ENCODE measurements at places on chromosomes 1 and 21.

DNA sequence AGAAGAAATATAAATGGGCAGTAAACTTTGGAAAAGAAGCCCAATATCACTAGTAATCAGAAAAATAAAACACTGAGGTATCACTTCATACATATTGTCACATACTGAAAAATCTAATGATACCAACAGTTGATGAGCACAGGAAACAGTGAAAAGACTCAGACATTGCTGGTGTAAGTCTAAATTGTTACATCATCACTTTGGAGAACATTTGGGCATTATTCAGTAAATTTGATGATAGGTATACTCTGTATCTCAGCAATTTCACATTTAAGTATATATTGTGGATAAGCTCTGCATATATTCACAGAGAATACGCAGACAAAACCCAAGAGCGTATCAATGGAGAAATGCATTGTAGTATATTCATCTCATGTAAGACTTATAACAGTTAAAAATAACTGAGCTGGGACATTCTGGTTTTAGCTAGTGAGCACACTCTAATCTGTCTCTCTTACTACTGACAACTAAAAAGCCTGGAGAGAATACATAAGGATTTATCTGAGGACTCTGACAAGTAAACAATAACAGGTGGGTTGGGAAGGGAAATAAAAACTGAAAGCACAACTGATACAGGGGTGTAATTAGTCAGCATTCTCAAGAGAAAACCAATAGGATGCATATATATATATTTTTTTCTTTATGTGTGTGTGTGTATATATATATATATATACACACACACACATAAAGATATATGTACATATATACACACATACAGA lies 212.7 kb upstream of the JUN start:
- DNase-seq: no peak

- no peak for DNase-seq
These were observed 128.2 kb downstream of the LBR start for GRCh38 chr1:225299624-225300023.

- no peak for DNase-seq
These were observed 222.6 kb downstream of the CAMTA1 start for GRCh38 chr1:7007902-7008301.

DNA sequence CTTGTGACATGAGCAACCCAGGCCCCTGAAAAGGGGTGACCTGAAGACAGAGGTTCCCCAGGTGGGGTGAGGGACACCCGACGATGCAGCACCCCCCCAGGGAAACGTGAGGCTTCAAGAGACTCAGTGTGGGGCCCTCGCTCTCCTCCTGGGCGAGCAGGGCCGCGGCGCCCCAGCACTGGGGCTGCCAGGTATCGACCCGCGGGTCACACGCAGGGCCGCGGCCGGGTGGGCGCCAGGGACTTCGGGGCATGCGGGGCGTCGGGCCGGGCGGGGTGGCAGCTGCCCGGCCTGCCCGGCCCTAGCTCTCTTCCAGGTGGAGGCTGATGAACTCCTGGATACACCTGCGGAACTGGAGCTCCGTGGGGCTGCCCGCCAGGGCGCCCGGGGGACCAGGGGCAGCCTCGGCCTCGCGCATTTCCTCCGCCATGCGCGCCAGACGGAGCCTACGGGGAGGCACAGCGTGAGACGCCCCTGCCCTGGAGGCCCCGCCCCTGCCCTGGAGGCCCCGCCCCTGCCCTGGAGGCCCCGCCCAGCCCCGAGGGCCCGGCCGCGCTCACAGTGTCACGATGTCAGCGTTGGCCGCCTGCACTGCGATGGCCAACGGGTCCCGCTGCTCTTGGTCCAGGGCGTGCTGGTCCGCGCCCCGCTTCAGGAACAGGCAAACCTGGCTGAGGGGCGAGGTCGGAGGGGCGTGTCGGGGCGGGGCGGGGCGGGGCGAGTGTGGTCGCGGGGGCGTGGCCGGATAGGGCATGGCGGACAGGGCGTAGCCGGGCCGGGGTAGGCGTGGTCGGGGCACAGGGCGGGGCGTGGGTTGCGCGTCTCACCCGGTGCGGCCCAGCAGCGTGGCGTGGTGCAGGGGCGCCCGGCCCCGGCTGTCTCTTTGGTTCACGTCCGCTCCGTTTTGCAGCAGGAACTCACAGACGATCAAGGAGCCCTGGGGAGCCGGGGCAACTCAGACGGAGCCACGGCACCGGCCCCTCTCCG lies 13.3 kb downstream of the SCNN1D start:
- DNase-seq: no peak

GRCh38 chr21:29613877-29614276 lies 315.2 kb downstream of the BACH1 start:
- DNase-seq: no peak

DNA sequence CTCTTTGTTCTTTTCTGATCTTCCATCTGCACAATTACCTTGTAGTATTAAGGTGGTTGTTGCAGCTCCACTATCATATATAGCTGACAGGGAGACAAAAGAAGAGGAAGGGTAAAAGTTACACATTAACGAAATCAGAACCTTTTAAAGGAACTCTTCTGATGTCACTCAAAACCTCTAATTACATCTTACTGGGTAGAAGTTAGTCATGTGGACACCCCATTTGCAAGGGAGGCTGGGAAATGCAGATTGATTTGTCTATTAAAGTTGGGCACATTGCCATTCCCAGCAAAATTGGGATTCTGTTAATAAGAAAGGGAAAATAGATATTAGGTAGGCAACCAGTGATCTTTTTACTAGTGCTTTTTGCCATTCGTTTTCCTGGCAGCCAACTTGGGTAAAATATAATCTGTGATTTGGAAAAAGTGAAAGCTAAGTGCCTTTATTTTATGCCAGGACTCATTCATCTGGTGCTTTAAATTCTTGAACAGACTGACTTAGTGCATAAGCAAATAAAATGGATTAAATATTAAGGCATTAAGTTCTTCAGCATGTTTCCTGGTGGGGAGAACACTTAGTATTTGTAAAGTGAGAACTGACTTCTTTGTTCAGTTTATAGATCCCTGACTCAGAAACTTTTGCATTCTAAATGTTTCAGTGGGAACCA lies 71.3 kb downstream of the DNM3 start:
- no peak for DNase-seq

GRCh38 chr1:87685311-87686135 lies 356.8 kb downstream of the LMO4 start:
- DNase-seq: no peak

- DNase-seq: no peak
These were observed 79.4 kb downstream of the S1PR1 start for GRCh38 chr1:101316256-101316655.

DNA sequence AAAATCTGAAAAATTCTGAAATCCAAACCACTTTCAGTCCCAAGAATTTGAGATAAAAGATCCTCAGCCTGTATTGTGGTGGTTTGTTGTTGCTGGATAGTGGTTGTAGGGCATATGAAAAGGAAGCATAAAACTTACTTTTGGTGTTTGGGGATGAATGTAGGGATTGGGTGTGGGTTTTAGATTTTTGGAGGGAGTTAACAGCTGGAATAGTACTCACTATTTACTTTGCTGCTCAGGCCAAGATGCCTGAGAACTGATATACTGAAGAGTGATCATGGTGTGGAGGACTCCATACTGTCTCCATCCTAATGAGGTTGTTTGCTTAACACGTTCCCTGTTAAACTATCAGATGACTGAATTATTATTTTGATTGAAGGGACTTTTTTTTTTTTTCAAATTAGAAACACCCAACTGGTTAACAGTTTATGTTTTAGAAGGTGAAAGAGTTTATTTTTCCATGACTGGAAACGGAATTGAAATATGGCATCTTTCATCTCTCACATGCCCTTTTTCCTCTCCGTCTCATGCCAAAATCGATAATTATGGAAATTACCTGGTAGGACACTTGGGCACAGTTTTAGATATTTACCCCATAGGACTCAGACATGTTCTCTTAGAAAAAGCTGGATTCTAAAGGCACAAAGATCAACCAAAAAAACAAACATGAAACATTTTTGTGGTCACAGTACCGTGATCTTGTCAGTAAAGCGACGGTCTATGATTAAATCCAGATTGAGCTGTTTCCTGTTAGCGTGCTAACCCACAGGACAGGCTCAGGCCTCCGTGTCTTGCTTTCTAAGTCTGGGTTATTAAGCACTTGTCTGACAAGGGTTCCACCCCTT lies 37.3 kb downstream of the RGL1 start:
- DNase-seq: peak; percentile 75

DNA sequence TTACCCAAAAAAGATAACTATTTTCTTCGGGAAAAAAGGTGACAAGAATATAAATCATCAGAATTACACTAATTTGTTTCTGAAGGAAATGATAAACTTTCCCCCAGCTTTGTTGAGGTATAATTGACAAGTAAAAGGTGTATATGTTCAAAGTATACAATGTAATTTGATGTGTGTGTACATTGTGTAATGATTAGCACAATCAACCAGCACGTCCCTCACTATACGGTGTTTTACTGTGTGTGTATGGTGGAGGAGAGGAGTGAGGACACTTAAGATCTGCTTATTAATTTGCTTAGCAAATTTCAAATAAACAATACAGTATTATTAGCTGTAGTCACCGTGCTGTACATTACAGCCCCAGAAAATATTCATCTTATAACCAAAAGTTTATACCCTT lies 77.7 kb downstream of the CAMTA1 start:
- no peak for DNase-seq

GRCh38 chr1:61494000-61494399 lies 230.9 kb downstream of the TM2D1 start:
- DNase-seq: no peak

DNA sequence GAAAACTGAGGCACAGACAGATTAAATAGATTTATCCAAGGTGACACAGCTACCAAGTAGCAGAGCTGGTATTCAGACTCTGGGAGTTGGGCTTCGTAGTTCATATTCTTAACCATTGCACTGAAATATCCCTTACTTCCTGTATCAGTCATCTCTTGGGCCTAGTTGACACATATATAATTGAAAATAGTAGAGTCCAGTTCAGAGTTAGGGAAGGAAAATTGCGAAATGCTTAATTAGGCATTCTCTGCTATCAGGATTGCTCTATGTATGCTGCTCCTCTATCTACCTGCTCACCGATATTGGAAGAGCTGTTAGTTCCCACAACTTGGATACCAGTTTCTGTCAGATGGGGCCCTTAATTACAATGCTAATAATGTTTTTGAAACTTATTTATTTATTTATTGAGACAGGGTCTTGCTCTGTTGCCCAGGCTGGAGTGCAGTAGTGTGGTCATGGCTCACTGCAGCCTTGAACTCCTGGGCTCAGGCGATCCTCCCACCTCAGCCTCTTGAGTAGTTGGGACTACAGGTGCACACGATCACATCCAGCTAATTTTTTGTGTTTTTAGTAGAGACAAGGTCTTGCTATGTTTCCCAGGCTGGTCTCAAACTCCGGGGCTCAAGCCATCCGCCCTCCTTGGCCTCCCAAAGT lies 8.2 kb downstream of the RCOR3 start:
- no peak for DNase-seq

GRCh38 chr1:46130121-46130520 lies 2.3 kb downstream of the PIK3R3 start:
- no peak for DNase-seq

GRCh38 chr1:1665815-1666251 lies 7.0 kb upstream of the CDK11B start:
- DNase-seq: no peak

- DNase-seq: no peak
These were observed 274.4 kb downstream of the RPS6KC1 start for GRCh38 chr1:213325482-213325881.

- no peak for DNase-seq
These were observed 49.7 kb upstream of the IFI44L start for GRCh38 chr1:78570539-78570938.

DNA sequence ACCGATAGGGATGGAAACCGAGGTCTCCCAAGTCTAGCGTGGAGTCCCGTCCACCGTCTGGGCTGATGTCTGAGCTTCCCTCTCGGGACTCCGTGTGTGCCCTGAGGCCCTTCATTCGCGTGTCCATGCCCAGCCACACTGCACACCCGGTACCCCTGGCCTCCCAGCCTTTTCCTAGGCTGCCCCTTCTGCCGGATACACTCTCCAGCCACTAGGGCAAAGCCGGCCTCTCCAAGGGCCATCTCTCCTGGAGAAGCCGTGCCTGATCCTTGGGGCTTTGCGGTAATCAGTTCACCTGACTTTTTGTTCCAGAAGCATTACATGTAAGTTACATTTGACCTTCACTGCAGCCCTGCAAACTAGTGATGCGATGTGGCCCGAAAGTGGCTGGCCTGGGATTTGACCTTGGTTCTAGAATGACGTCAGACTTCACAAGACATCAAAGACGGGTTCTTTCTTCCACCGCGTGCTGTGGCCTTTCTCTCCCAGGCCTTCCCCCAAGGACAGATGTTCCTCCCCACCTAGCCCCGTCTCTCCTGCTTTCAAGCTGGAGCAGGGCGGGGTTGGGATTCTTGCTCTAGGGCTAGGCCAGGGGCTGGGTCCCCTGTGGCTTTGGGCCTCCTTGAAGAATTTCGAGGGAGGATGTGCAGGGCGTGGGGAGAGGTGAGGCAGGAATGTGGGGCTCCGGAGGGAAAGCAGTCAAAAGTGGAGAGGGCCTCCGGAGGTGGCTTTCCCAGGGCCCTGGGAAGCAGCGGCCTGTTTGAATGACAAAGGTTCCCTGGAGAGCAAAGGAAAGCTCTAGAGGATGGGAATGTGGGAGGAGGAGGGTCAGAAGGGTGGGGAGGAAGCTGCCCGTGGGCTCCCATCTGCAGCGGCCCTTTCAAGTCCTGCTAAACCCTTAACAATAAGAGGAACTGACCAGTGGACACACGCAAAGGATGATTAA lies 49.7 kb upstream of the SLC2A1 start:
- no peak for DNase-seq

- DNase-seq: no peak
These were observed 9.1 kb downstream of the TTC22 start for GRCh38 chr1:54791880-54792522.

- no peak for DNase-seq
These were observed 27.0 kb downstream of the TBX15 start for GRCh38 chr1:118961156-118961555.

GRCh38 chr1:912740-913301 lies 10.9 kb upstream of the SAMD11 start:
- no peak for DNase-seq

GRCh38 chr1:7376676-7377075 lies 394.4 kb upstream of the VAMP3 start:
- no peak for DNase-seq

DNA sequence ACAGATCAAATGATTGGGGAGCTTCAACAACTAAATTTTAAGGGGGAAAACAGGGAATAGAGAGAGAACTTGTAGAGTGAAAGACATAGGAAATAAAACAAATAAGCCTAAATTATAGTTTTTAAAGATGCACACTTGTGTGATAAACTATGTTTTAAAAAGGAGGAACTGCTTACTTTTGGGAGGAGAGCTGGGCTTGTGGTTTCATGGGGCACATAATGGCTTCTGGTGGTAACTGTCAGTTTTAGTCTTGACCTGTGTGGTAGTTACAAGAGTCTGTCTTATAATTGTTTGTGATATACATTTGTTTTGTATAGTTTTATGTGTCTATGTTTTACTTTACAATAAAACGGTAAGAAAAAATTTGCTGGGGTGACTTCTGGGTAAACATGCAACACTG lies 165.3 kb downstream of the COL24A1 start:
- DNase-seq: no peak
